IMR-90 (cell line): ENCODE measurements at places on chromosomes 4 and X.

DNA sequence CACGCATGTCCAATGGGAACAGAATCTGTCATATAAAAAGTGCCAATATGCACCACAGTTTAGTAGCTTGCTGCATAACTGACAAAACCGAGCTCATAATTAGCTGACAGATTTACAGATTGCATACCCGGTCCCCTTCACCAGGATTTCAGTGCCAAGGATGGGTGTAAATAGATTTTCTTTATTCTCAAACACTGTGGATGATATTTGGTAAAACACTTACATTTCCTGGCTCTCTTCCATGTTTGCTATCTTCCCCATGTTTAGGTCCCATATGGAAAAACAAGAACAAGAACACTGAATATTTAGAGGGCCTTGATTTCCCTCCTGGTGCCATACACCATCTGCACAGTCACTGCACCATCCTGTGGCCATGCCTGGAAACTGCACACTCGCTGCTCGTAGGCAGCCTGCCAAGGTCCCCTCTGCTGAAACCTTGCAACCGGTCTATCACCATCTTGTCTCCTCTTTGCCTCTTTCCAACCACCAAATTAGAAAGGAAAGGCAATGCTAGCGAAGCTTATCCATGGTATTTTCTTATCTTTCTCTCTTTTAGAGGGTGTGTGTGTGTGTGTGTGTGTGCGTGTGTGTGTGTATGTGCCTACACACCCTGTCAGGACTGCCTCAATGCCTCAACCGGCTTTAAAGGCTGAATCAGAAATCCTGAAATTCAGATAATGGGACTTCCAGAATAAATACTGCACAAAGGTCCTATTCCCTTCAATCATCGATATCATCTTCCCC lies 124.2 kb upstream of the MBNL3 start:
- peak; percentile 4 for DNase-seq

GRCh38 chr4:5409972-5410618 lies 298.3 kb downstream of the EVC2 start:
- DNase-seq, result no peak

- DNase-seq, result no peak
Measured at GRCh38 chr4:5955201-5955821, 62.4 kb upstream of the CRMP1 start.

- DNase-seq, result peak; percentile 68
Measured at GRCh38 chr4:128427832-128428366, 140.3 kb upstream of the PGRMC2 start.

DNA sequence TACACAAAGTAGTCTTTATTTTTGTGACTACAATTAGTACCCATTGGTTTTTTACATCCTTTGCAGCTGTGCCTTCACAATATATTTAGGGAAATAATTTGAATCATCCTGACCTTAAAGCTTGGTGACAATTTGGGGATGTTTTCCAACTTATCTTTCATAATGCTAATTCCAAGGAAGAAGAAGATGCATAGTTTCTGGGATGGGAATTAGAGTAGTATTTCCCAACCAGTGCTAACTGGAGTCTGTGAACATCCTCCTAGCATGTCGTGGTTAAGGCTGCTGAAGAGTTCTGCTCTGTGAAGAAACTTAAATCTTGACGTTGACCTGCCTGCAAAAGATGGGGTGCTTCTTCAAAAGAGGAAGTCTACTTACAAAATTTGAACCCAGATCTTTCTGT lies 173.5 kb downstream of the ANK2 start:
- DNase-seq, result peak; percentile 1

- no peak for DNase-seq
Measured at GRCh38 chr4:98026362-98026761, 116.9 kb downstream of the STPG2 start.
